Cortex of kidney (tissue), 1 donor: ENCODE measurements at places on chromosomes 4 and X.

DNA sequence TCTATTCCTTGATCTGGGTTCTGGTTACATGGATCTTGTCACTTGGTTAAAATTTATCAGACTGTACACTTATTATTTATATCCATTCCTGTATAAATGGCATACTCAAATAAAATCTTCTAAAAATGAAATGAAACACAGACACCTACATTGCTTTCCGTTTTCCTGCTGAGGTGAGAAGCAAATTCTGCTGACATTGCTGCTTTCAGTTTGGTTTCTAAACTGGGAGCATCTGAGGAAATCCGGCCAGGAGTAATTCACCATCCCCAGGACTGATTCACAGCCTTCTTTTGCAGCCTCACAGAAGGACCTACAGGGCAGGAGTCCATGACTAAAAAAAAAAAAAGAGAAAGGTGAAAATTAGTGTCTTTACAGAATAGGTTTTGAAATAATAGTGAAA is 93.6 kb downstream of the CORIN start:
- no peak for DNase-seq

DNA sequence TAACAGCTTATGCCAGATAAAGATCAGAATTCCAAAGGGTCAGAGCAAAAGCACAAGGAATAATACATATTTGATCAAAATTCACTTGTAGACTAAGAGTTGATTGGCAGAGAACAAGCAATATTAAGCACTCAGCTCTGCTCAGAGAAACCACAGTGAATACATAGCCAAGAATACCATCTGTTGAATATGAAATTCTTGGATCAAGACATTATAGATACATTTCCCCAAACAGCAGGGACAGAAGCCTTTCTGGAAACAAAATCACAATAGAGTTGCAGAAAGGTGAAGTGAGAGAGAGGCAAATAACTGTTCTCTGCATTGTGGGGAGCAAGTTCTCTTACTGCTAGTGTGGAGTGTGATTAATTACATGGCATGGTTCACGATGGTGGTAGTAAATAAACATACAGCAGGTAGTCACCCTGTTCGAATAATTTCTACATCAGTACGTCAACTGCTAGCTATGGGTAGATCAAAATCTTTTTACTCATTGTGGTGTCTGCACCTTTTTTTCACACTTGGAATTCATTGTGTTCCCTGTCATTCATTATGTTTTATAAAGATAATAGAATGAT is 366.7 kb downstream of the PCDH7 start:
- DNase-seq: no peak

GRCh38 chr4:164571593-164572390 is 182.1 kb upstream of the SMIM31 start:
- DNase-seq: no peak

- no peak for DNase-seq
Observed at GRCh38 chr4:168562041-168562571, 65.3 kb downstream of the PALLD start.

GRCh38 chr4:97593248-97593647 is 550.0 kb downstream of the STPG2 start:
- no peak for DNase-seq

DNA sequence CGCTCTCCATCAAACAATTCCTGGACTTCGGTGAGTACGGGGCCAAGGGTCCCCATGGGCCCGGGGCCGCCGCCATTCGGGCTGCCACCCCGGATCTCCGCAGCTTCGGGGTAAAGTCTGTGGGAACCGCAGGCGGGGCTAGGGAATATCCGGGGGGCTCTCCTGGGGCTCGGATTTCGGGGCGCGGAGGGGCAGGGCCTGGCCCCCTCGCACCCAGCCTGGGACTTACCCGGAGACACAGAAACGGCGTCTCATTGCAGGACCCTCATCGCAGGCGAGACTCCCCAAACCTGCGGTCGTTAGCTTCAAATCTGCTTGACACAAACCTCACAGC is 413 bp downstream of the PDK3 start:
- DNase-seq: no peak

- no peak for DNase-seq
Observed at GRCh38 chr4:183353557-183353956, 31.3 kb upstream of the CLDN24 start.

- DNase-seq: no peak
Observed at GRCh38 chr4:76607266-76607799, 172.3 kb downstream of the SHROOM3 start.

DNA sequence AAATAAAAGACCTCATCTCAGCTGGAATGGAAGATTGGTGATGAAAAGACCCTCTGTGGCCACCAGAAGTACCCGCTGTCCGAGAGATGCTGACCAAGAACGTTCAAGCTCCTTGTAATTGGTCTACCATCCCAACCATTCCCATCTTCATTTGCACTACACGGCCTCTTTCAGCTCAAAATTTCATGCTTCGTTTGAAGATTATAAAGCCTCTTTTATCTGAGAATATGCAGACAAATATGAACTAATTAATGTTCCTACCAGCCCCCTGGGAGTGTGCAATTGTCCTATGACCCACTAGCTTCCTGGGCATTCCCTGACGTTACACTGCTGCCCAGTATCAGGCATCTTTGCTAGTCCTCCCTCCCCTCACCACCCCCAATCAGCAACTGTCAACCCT is 583.7 kb downstream of the MID1IP1 start:
- no peak for DNase-seq

DNA sequence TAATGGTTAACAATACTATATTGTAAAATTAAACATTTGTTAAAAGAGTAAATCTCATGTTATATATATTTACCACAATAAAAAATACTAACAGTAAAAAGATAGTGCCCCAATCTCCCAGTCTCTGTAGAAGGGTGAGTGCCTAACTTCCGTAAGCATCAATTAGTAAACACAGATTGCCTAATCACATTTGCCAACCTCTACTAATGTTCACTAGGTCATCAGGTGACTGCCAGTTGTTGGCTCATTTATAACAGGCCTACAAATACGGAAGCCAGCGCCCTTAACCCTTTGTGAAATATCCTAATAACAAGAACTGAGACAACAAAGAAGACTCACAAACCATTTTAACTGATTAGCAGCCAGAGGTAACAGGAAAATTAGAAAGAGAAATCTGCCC is 345.1 kb downstream of the INPP4B start:
- DNase-seq: no peak

GRCh38 chr4:112120021-112120420 is 25.2 kb upstream of the FAM241A start:
- DNase-seq: no peak

GRCh38 chrX:45479835-45480422 is 279.3 kb upstream of the DIPK2B start:
- no peak for DNase-seq
